Activated gamma-delta T cell (primary cell): ENCODE measurements at places on chromosomes 12 and 14.
A peak's percentile ranks its signal among the peaks of the same experiment; 100 is the strongest.

DNA sequence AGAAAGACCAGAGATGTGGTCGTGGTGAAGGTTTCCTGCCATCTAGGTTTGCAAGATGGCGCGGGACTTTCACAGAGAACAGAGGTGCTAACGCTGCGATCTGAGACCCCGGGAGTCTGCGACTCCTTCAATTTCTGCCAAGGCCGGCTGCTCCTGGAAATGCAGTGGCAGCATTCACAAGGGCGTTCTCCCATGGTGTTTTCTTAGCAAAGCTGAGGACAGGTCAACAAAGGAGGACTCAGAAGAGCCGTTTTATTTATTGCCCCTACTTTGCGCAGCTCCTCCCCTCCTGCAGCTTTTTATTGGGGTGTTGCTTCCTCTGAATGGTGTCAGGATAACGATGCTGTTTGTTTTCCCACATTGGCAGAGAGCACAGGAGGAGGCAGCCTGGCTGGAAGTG lies 86.3 kb downstream of the TMEM132C start:
- DNase-seq = no peak

DNA sequence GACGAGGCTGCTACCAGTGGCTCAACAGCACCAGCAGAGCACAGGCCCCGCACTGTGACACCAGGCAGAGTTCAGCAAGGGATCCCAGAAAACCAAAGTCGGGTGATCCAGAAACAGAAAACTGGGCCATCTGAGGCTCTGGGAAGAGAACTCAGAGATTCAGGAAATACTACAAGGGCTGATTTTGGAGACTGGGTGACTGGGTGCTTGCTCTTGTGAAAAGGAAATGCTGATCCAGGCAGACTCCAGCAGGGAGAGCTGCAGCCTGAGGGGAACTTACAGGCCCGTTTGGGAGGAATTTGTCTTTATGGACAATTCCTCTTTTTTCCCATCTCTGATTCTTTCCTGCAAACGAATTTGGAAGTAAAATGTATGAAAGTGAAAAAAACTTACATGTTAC lies 28.2 kb downstream of the FOXN3 start:
- DNase-seq = no peak

DNA sequence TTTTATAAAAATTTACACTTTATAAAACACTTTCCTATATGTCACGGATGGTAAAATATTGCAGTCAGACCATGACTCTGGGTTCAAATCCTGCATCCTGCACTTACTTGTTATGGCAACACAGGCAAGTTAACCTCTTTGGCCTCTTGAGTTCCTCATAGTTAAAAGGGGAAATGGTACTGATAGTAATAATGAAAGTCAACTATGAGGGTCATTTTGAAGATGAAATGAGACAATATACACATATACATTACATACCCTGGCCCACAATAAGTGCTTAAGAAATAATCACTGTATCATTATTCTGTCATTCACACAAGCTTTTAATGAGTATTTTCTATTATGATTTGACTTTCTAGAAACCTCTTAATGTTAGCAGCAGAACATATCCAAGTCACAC lies 64.4 kb downstream of the C12orf42 start:
- no peak for DNase-seq

DNA sequence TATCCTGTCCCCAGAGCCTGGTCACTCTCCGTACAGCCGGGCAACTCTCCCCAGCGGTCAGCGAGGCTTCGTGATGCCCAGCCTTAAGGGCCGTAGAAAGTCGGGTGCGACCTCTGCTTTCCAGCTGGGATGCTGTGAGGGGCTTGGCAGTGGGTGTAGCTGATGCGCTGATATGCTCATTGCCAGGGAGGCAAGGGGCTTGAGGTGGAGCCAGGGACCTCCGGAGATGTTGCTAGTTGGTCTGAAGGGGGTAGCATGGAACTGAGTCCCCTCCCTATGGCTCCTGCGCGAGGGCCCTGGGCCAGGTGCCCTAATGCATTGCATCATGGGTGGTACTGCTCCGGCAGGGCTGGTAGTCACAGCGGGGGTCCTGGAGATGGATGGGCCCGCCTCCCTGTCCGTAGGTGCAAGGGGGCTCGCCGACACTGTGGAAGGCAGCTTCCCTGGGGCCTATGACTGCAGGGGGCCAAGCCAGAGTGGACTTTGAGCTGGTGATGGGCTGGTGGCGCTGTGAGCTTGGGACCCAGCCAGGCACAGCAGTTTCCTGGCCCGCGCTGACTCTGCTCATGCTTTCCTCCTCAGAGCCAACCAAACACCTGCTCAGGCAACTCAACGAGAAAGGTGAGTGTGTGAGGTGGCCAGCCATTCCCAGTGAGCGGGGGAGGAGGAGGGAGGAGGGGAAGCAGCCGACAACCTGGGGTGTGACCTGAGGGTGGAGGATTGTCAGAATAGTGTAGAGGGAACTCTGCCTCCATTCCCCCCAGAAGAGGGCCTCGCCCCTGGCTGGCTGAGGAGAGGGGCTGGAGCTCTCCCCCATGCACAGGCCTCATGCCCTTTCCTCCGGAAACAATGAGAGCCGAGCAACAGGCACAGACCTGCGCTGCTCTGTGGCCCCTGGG lies 32.3 kb downstream of the PLEKHG3 start:
- DNase-seq = no peak

DNA sequence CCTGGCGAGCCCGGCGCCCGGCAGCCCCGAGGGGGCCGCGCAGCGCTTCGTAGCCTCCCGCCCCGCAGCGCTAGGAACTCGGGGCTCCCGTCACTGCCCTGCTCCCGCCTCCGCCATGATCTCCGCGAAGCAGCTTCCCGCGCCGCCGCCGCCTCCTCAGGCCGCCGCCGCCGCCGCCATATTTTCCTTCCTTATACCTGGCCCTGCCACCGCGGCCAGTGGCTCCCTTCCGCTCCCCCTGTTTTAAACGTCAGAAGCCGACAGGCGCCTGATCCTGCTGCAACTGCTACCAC lies 286 bp downstream of the PPP4R3A start:
- peak; percentile 66 for DNase-seq

GRCh38 chr12:39616251-39616650 lies 3.4 kb downstream of the ABCD2 start:
- no peak for DNase-seq

GRCh38 chr12:120215766-120216735 lies 15.1 kb upstream of the RPLP0 start:
- no peak for DNase-seq
